ENCODE measurements at places on chromosomes 11 and 22.

GRCh38 chr11:78946945-78947902 lies 372.6 kb upstream of the NARS2 start:
- DNase-seq: no peak

DNA sequence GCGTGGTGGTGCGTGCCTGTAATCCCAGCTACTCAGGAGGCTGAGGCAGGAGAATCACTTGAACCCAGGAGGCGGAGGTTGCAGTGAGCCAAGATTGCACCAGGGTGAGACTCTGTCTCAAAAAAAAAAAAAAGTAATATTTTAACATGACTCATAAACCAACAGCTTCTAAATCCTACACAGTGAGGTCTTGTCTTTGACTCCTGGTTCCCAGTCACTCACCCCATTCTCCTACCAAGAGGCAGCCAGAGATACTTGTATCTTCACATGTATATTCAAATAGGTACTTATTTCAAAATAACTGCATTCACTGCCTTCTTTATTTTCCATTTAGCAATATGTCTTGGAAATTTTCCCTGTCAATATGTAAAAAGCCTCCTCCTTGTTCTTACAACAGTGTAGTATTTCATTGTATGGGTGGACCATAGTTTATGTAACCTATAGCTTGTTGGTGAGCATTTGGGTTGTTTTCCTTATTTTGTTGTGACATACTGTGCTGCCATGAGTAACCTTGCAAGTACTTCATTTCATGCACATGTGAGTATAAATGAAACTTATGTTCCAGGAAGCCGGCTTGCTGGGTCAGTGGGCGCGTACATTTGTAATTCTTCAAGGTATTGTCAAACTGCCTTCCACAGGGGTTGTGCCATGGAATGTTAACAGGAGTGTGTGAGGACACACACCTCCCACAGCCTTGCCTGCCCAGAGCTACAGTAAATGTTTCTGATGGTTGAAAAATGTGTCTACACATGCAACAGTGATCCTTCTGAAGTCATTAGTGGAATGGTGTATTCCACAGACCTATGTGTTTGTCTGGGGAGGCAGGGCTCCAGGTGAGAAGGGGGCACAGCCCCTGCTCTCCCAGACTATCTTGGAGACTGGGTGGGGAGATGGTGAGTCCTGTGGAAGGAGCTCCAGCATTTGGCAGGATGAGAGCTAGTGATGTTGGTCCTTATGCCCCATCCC lies 47.9 kb downstream of the OSBP2 start:
- DNase-seq: no peak

DNA sequence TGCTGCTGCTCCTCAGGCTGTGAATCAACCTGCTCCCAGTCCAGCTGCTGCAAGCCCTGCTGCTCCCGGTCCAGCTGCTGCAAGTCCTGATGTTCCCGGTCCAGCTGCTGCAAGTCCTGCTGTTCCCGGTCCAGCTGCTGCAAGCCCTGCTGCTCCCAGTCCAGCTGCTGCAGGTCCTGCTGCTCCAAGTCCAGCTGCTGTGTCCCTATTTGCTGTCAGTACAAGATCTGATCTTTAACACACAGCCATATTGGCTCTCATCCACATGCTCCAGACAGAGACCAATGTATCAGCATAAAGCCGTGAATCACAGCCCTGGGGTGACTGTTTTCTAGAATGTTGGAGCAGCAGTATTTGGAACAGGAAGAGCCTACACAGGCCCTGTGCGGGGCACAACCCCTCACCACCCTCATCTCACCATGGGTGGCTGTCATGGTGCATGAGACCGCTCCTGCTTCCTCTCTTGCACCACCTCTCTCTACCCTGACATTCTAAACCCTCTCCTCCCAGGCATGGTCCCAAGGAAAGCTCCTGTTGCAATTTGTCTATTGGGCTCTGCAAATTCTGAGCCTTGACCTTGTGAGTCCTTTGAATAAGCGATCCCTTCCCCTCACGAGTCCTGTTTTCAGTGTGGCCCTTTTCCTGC lies 3.5 kb downstream of the KRTAP5-10 start:
- DNase-seq: no peak

GRCh38 chr11:73467505-73467904 lies 91.3 kb downstream of the RELT start:
- no peak for DNase-seq

DNA sequence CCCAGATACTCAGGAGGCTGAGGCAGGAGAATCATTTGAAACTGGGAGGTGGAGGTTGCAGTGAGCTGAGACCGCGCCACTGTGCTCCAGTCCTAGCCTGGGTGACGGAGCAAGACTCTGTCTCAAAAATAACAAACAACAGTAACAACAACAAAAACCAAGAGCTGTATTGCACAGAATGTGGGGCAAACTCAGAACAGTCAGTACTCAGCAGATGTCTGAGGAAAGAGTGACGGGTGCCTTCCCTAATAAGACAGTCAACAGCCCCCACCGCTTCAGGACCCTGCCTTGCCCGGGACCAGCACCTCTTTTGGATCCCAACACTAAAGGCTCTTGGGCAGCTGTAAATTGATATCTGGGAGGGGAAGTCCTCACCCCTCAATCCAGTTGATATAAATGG lies 40.3 kb downstream of the RIBC2 start:
- DNase-seq: no peak

- DNase-seq: no peak
These were observed 154.2 kb upstream of the TTC12 start for GRCh38 chr11:113159988-113160807.

DNA sequence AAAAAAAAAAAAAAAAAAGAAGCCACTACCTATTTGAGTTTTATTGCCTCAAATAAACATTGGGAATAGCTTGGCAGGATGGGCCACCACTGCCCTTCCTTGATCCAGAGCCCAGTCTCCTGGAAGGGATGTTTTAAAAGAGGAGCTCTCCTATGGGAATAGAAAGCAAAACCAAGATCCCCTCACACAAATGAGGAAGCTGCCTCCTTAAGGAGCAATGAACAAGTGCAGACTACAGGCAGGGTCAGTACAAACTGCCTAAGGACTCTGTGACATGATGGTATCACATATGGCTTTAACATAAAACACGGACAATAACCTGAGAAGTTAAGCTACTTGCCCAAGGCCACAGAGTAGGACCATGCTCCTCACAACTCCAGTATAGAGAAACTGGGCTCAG lies 120.8 kb downstream of the NAT10 start:
- DNase-seq: no peak

GRCh38 chr11:121904148-121904547 lies 211.9 kb downstream of the BLID start:
- no peak for DNase-seq

- no peak for DNase-seq
These were observed 1.6 kb downstream of the THY1 start for GRCh38 chr11:119421351-119421750.

DNA sequence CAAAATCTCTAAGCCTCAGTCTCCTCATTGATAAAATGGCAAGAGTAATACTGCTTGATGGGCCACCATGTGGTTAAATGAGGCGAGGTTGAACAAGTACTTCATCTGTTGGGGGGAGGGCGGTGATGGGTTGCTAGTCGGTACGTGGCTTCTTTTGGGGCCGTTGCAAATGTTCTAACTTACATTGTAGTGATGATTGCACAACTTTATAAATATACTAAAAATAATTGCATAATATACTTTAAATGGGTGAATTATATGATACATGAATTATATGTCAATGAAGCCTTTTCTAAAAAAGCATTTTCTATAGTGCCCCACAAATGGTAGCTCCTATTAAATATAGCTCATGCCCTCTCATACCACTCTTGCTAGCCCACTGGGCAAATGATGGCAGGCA lies 6.5 kb downstream of the MS4A8 start:
- DNase-seq: no peak

GRCh38 chr22:35721960-35722359 lies 4.3 kb downstream of the APOL5 start:
- no peak for DNase-seq
